Activated T-cell treated with anti-CD3 and anti-CD28 coated beads for 1 hour (primary cell): ENCODE measurements at places on chromosomes 3 and 15.

DNA sequence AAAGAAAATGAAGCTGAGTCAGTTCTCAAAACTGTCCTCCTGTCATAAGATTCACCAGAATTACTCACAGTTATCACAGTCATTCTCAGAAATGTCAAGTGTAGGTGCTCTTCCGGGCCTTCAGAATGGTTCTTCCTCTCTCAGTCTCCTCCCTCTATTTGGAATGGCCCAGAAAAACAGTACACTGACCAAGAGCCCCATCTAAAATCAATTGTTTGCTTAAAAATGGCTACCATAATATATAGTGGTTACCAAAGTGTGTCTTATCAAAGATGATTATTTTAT is 99.8 kb downstream of the MECOM start:
- DNase-seq: no peak

DNA sequence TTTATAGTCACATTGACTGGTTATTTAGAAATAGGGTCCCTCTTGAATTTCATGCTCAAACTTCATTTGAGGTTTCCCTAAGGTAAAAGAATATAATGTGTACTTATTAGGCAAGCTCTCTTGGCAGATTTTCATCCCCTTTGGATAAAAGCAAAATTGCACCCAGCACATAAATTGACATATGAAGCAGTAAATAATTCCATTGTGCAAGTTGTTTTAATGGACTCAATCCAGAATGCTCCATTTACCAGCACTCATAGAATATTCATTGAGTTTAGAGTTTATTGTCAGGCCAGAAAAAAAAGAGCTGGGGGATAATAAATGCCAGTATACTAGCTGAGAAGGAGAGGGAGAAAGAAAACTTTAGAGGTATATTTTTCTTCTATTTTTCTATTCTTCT is 136.8 kb downstream of the TPRG1 start:
- no peak for DNase-seq

- no peak for DNase-seq
These were observed 9.2 kb upstream of the TMEM212 start for GRCh38 chr3:171833789-171834460.

DNA sequence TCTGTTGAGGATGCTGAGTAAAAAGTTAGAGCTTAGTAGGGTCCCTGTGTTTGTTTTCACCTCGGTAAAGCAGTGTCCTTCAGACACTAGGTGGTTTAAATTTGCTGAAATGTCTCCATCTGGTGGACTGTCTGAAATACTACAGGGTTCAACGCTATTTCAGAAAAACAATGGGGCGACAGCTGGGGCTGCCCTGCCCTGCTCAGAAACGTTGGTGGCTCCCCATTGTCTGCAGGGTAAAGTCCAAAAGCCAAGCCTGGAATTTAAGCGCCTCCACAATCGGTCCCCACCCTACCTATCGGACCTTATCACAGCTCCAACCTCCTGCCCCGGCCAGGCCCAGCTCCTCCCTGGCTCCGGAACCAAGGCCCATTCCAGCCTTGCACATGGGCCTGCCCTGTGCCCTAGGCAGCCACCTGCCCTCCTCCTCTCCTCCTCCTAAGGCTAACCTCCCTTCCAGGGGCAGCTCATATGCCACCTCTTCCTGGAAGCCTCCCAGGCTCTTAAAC is 4.3 kb upstream of the TSEN2 start:
- DNase-seq: no peak

DNA sequence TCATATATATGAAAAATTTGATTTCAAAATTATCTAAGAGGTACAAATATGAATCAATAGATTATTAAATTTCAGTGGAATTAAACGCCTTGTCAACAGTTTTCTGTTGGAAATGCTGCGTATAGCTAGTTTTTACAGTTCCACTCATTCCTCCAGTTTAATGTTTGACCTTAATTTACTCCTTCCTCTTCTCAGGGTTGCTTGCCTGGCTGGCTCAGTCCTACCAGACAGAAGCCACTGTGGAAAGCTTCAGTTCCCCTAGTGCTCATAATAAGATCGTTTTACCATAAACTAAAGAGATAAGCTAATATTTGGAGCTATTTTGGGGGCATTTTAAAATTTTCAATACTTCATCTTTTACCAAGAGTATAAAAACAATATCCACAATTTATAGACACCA is 22.8 kb downstream of the EMC7 start:
- DNase-seq: no peak
